ENCODE measurements at places on chromosomes 16 and 17. TPM values are rescaled to one million over a fixed set of nuclear protein-coding genes. Genes with fewer than 3 reads are reported as not detected.

Gene IGSF6
- total RNA-seq = 3.3 TPM

Gene PEX12
- 4.2 TPM for total RNA-seq

Gene DNASE1L2
- 0.84 TPM for total RNA-seq

Gene ITGA2B
- total RNA-seq = 3.0 TPM

Gene FAM171A2
- total RNA-seq = 4.9 TPM

Gene GP1BA
- not detected for total RNA-seq

Gene CSH2
- not detected for total RNA-seq

Gene SHBG
- total RNA-seq = 0.63 TPM

Gene GAA
- 81.9 TPM for total RNA-seq

Gene P2RX5
- total RNA-seq = not detected

Gene C16orf92
- total RNA-seq = not detected

Gene TUBD1
- 16.5 TPM for total RNA-seq
